ENCODE measurements at places on chromosomes 2 and 18. TPM values are rescaled to one million over a fixed set of nuclear protein-coding genes. Genes with fewer than 3 reads are reported as not detected.

DNA sequence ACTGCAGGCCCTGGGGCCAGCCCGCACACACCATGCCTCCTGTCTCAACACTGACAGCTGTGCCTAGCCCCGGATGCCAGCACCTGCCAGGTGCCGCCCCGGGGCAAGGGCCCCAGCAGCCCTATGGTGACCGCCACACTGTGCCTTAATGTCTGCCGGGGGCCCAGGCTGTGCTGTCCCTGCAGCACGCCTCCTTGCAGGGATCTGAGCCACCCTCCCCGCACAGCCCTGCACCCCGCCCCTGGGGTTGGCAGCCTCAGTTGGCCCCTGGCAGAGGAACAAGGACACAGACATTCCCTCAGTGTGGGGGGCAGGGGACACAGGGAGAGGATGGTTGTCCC lies 8.5 kb upstream of the CAPN10 start:
- no peak for DNase-seq

GRCh38 chr2:163364736-163365135 lies 371.1 kb downstream of the FIGN start:
- no peak for DNase-seq

GRCh38 chr2:186339716-186340115 lies 146.3 kb upstream of the ZC3H15 start:
- no peak for DNase-seq

DNA sequence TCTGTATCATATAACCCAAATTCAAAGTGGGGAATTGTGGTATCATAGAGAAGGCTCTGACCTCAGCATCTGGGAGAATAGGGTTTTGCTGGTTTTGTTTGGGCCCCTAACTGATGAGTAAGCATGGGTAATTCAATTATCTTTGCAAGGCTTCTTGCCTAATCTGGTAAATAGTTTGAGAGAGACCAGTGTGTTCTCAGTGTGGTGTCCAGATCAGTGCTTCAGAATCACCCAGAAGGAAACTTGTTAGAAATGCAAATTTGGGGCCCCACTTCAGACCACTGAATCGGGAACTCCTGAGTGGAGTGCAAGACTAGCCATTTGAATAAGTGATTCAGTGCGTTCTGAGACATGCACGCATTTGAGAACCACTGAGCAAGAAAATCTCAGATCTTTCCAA lies 282.7 kb downstream of the EPHA4 start:
- DNase-seq = no peak

Gene PROKR1
- total RNA-seq = not detected

DNA sequence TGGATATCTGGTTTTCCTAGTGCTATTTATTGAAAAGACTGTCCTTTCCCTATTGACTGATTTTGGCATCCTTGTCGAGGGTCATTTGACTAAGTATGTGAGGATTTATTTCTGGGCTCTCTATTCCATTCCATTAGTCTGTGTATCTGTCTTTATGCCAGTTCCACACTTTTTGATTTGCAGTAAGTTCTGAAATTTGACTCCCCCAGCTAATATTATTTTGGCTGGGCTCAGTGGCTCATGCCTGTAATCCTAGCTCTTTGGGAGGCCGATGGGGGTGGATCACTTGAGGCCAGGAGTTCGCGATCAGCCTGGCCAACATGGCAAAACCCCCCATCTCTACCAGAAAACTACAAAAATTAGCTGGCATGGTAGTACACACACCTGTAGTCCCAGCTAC lies 46.8 kb upstream of the GAREM2 start:
- DNase-seq = no peak

GRCh38 chr18:75581336-75582131 lies 154.0 kb upstream of the SMIM21 start:
- no peak for DNase-seq

Gene HJURP
- 77.3 TPM for total RNA-seq

Gene C2orf78
- total RNA-seq = not detected

DNA sequence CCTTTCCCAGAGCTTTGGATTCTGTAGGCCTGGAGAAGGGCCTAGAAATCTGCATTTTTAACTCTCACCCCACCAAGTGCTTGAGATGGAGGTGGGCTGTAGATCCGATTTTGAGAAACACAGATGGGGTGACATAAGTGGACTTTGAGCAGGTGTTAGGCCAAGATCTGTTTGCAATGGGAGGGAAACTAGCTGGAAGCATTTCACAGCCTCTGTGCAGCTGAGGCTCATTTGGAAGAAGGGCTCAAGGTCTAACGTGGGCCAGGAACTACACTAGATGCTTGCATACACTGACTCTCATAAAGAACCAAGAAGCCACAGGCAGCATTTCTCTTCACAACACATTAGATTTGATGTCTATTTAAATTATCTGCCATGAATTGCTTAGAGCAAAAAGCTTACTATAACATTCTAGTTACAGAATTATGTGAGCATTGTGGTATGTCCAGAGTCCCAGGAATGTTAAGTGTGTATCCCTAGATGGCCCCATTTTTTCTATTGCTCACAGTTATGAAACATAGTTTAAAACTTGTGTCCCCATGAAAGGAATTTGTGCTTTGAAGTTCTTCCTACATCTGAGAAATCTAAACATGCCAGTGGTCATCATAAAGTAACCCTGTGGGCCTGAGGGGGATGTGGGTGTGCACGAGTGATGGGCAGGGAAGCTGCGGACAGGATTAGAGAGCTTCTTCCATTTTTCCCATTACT lies 77.2 kb downstream of the CD28 start:
- no peak for DNase-seq

Gene CREG2
- not detected for total RNA-seq

DNA sequence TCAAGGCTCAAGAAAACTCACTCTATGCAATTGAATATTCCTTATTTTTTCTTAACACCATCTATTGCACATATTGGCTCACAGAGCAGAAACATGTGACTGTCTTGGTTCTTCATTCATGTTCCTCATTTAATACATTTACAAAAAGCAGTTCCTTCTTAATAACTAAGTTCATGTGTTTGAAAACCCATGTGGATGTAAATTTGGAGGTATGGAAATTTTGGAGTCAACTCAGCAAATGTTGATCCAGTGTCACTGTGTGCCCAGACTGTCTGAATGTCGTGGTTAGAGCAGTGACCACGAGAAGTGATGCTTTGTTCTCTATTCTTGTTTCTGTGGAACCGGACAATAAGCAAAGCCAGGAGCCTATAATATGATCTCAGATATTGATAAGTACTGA lies 299.1 kb downstream of the SETBP1 start:
- DNase-seq = no peak
